ENCODE measurements at places on chromosomes 5 and 9. TPM values are rescaled to one million over a fixed set of nuclear protein-coding genes. Genes with fewer than 3 reads are reported as not detected.

The LCN10 gene
- total RNA-seq, result 1.1 TPM

The FSD1L gene
- total RNA-seq, result 3.2 TPM

The SLC34A3 gene
- total RNA-seq, result not detected

The MYMK gene
- not detected for total RNA-seq

The IL13 gene
- total RNA-seq, result 17.8 TPM

The FBLL1 gene
- not detected for total RNA-seq

The ELAVL2 gene
- not detected for total RNA-seq

The NTNG2 gene
- 1.2 TPM for total RNA-seq

The SEMA4D gene
- 295 TPM for total RNA-seq

The OBP2B gene
- total RNA-seq, result not detected

The SLC23A1 gene
- 0.40 TPM for total RNA-seq

The BRD3OS gene
- 16.4 TPM for total RNA-seq

The PTGR1 gene
- 0.61 TPM for total RNA-seq

The HTR1A gene
- total RNA-seq, result not detected

The TICAM2 gene
- total RNA-seq, result 0.15 TPM

The BHMT2 gene
- total RNA-seq, result not detected

The COL15A1 gene
- 0.04 TPM for total RNA-seq

The ITK gene
- 152 TPM for total RNA-seq

The PCDHA9 gene
- total RNA-seq, result not detected

The CATSPER3 gene
- 0.17 TPM for total RNA-seq

The CKS2 gene
- 297 TPM for total RNA-seq

The CORO2A gene
- 6.5 TPM for total RNA-seq

The MEGF10 gene
- not detected for total RNA-seq

The ORM2 gene
- total RNA-seq, result not detected

The CHMP5 gene
- total RNA-seq, result 54.5 TPM

Data from activated CD8-positive, alpha-beta memory T cell treated with anti-CD3 and anti-CD28 coated beads for 36 hours (primary cell).